ENCODE measurements at places on chromosomes 16 and 17.
A peak's percentile ranks its signal among the peaks of the same experiment; 100 is the strongest.

GRCh38 chr17:49890852-49891251 is 43.0 kb upstream of the TAC4 start:
- DNase-seq: no peak

- DNase-seq: no peak
Measured at GRCh38 chr16:48432136-48432535, 46.9 kb upstream of the SIAH1 start.

DNA sequence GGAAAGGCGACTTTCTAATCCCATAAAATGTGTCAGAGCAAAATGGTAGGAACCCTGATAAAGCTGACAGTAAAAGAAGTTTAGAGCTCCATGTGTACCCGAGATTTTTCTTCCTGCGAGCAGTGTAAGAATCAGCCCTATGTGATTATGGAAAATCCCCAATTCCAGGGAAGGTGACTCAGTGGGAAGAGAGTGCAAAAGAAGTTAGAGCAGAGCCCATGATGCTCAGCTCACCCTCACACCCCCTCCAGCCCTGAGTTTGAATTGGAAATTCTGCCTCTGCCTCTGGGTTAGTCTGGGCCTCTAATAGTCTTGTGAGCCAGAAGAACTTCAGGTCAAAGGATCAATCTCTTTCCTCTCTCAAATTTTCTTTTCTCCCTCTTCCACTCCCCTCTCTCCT is 12.5 kb downstream of the C17orf78 start:
- DNase-seq: no peak

GRCh38 chr17:10870336-10871050 is 32.6 kb upstream of the PIRT start:
- DNase-seq: no peak

DNA sequence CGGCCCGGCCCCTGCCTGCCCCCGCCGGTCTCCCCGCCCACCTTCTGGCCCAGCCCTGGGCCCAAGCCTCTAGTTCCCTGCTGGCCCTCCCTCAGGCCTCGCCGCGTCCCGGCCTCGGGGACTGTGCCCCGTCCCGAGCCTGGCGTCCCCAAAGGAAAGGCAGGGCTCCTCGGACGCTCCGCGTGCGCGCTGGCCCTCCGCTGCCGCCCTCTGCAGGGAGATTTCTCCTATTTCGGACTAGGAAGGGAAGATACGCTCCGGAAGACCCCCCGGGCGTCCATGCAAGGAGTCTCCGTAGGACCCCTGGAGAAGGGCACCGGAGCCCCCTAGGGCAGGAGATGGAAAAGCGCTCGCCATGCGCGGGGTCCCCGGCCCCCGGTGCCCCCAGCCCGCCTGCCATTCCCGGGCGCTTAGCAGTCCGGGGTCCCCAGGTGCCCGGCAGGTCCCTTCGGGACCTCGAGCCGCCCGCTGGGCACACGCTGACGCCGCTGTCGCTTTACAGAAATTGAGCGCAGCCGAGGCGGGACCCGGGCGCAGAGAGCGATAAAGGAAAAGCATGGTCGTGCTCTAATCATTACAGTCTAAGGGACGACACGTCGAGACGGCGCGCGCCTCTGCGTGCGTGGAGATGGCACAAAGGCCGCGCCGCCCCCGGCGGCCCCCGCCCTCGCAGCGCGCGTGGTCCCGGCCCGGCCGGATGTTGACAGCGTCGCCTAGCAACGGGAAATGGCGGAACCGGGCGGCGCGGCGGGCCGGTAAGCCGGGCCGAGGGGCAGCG is at the start of gene CCDC40:
Gene CCDC40, plus strand, starts transcription at position 706 of the 778 bp plus-strand sequence. Its CDS starts 21 bp downstream, at position 727.
- peak; percentile 48 for DNase-seq

GRCh38 chr16:53911513-53911912 is 207.6 kb downstream of the FTO start:
- no peak for DNase-seq

GRCh38 chr17:58302919-58303585 is 22.3 kb upstream of the MPO start:
- no peak for DNase-seq

DNA sequence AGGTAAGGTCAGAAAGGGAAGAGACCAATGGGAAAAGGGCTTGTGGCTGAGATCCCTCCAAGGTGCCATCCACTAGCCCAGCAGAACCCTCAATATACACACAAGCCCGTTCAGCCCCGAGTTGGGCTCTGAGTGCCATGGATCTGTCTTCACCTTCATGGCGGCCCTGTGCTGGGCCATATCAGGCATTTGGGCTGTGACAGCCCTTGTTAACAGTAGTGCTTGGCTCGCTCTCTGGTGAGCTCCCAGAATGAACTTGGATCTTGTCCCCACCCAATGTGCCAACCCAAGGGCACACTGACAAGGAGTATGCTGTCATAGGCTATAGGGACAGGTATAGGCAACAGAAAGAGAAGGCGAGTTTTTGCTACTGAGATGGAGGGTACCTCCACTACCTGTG is 182.7 kb downstream of the ZFHX3 start:
- no peak for DNase-seq

DNA sequence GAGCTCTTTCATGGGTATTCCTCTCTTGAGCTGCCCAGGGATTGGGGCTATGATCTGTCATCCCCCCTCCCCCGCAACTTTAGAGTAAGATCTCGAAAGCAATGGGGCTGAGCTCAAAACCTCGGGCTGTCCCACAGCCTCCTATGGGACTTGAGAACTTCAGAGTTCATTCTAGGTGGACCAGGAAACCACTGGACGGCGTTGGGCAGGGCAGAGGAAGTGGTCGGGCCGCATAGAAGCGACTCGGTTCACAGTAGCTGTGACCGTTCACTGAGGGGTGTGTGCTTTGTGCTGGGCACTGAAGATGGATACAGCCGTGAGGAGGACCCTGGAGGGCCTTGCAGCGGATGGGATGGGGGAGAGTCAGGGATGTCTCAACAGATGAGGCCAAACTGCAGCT is 292.0 kb downstream of the CPPED1 start:
- DNase-seq: no peak

- DNase-seq: no peak
Measured at GRCh38 chr16:53528797-53529196, 25.8 kb upstream of the AKTIP start.

GRCh38 chr17:20046629-20047028 is 37.5 kb downstream of the SPECC1 start:
- no peak for DNase-seq

DNA sequence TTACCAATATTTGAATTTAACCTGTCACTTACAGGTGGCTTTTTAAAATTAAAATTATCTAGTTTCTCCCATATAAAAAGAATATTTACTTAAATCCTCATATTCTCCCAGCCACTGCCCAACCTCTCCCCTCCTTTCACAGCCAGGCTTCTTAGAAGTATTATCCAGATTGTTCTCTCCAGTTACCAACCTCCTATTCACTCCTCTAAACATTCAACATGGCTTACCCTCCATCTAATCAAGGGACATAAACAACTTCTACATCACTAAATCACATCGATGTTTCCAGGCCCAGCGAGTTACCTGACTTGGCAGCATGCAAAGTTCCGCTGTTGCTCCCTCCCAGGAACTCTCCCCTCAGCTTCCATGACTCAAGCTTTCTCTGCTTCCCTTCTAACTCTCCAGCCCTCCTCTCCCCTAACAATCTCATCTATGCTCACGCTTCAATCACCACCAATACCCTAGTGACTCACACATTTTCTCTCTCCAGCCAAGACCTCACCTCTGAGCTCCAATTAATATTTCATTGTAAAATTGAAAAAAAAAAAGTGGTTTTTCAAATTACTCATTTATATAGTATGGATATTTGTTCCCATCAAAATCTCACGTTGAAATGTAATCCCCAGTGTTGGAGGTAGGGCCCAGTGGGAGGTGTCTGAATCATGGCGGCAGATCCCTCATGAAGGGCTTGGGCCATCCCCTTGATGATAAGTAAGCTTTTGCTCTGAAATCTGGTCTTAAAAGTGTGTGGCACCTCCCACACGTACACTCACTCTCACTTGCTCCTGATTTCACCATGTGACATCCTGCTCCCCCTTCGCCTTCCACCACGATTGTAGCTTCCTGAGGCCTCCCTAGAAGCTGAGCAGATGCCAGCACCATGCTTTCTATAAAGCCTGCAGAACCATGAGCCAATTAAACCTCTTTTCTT is 88.5 kb downstream of the HELZ start:
- DNase-seq: no peak

DNA sequence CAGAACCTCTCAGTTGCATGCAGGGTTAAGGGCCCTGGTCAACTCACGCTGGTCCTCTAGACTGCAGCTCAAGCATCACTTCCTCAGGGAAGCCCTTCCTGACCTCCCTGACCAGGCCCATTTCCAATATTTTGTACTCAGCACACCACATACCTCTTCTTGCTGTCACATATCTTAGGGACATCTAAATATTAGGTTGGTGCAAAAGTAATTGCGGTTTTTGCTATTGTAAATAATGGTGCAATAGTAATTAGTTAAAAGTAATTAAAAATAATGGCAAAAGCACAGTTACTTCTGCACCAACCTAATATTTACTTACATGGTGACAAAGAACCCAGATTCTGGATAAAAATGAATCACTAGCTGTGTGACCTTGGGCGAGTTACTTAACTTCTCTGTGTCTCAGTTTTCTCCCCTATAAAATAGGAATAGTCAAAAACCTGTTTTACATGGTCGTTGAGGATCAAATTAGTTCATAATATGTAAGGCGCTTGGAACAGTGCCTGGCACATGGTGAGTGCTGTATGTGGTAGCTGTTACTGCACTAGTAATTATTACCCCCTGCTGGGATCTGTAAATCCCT is 177.4 kb downstream of the PRKCB start:
- DNase-seq: no peak

GRCh38 chr16:31185339-31185738 is 5.4 kb downstream of the FUS start:
- no peak for DNase-seq

DNA sequence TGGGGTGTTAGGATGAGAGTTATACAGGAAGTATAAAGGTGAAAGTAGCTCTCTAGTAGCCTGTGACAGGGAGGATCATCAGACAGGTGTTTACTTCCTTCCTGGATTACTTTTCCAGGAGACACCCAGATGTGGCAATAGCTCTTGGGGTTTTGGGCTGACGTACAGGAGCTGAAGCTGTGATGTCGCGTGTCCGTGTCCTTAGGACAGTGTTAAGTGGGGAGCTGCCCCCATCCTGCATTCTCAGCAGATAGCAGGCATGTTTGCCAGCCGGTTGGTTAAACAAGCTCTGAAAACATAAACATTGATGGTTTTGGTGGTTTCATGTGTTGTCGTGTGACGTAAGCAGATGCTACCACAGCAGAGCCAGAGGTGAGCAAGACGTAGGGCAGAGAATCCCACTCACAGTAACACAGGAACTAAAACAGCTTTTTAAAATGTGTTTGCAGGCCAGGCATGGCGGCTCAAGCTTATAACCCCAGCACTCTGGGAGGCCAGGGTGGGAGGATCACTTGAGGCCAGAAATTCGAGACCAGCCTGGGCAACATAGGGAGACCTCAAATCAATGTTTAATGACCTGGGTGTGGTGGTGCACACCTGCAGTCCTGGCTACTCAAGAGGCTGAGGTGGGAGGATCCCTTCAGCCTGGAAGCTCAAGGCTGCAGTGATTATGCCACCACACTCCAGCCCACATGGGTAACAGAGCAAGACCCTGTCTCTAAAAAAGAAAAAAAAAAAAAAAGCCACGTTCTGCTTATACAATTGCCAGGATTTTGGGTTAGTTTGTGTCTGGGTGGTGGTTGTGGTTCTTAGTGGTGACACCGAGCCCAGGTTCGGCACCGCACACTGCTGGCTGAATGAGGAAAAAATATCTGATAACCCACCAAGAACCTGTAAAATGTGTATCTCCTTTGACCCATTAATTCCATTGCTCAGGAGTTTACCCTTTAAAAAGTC is 18.2 kb upstream of the IL17C start:
- peak; percentile 68 for DNase-seq

DNA sequence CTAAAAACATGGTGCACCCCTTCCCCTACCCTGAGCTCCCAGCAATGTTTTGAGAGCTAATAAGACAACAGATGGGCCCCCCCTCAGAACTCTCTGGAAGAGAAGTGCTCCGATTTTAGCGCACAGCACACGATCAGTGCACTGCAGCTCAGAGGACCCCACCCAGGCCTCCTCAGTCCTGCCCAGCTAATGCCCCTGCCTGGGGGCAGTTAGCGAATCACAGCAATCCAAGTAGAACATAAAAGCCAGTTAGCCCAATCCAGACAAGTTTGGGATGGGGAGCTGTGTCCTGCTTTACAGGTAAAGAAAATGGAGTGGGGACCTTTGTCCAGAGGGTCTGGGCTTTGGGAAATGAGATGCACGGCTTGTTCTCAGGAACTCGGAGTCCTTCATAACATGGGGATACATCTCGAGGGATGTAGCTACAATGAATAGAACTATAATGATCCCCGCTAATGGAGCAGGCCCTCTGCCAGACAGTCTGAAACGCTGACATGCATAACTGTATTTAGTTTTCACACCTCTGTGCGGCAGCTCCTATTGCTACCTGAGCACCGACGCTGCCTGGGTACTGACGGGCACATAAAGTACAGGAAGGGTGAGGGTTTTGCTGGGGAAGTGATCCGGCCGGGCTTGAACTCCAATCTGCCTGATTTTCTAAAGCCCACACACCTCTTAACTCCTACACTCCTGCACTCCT is 29.7 kb upstream of the CDC42EP4 start:
- DNase-seq: no peak

- DNase-seq: no peak
Measured at GRCh38 chr17:82118815-82119380, 20.9 kb upstream of the FASN start.

DNA sequence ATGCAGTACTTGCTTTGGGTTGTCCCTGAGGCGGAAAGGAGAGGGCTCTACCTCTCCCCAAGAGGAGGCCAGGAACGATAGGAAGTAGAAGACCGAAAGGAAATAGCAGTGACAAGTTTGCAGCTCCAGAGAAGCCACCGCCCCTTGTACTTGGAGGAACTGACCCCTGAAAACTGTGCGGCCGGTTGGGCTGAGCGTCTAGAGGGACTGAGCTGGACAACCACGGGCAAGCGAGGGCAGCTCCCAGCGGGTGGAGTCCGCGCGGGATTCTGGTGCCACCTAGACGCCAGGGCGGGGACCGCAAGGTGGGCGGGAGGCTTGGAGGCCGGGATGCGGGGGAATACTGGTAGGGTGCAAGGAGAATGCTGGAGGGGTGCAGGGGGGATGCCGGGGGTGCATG is 1.3 kb upstream of the SLC6A4 start:
- no peak for DNase-seq

GRCh38 chr16:48426244-48427141 is 41.3 kb upstream of the SIAH1 start:
- DNase-seq: no peak

Data from stimulated activated CD8-positive, alpha-beta memory T cell treated with anti-CD3 and anti-CD28 coated beads, Interleukin-7, amount 100 ng/mL, for 4 hours (primary cell).